CD4-positive, alpha-beta T cell treated with Interleukin-17A for 1 hour (primary cell): ENCODE measurements at places on chromosomes 3 and 15.

- no peak for DNase-seq
Observed at GRCh38 chr15:80550908-80551260, 144.2 kb upstream of the ABHD17C start.

- no peak for DNase-seq
Observed at GRCh38 chr15:99085413-99086326, 19.2 kb upstream of the SYNM start.

DNA sequence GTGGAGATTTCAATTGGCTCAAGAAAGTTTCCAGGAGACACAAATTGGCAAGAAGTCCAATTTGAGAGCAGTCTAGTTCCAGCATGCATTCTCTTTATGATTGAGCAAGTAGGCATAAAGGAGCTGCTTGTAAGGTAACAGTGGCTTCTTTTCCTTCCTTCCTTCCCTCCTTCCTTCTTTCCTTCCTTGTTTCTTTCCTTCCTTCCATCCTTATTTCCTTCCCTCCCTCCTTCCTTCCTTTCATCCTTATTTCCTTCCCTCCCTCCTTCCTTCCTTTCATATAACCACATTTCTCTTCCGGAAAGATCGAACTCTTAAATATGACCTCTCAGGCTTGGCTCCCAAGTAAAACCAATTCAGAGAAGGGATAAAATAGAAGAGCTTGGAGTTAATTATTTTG lies 29.4 kb upstream of the ATP11B start:
- DNase-seq = no peak

DNA sequence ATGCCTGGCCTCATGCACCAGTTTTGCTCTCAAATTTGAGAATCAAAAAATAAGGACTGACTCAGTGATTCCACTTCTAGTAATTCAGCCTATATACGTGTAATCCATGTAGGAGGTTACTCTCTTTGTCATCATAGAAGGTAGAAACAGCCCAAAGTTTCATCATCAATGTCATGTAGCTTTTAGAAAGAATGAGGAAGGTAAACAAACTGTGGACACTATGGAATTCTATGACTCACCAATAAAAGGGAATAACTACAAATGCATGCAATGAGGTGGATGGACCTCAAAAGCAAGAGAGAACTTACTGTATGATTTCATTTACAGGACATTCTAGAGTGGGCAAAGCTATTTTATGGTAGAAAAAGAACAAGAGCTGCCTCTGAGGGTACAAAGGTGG lies 93.2 kb upstream of the LRIG1 start:
- DNase-seq = no peak

DNA sequence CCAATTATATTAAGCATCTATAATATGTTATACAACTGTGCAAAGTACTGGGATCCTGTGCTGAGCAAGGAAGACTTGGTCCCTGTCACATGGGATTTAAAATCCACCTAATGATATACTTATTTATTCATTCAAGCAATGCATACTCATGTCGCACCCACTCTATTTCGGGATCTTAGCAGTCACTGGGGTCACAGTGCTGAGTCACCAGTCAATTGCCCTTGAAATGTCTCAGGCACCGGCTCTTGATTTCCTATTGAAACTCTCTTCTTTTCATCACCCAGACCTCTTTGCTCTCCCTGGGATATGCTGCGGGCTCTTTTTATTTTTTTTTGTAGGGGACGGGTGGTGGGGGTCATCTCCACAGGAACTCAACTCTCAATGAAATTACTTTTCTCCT lies 194.5 kb upstream of the GAP43 start:
- DNase-seq = no peak

- no peak for DNase-seq
Observed at GRCh38 chr3:173096994-173097785, 43.8 kb downstream of the SPATA16 start.

DNA sequence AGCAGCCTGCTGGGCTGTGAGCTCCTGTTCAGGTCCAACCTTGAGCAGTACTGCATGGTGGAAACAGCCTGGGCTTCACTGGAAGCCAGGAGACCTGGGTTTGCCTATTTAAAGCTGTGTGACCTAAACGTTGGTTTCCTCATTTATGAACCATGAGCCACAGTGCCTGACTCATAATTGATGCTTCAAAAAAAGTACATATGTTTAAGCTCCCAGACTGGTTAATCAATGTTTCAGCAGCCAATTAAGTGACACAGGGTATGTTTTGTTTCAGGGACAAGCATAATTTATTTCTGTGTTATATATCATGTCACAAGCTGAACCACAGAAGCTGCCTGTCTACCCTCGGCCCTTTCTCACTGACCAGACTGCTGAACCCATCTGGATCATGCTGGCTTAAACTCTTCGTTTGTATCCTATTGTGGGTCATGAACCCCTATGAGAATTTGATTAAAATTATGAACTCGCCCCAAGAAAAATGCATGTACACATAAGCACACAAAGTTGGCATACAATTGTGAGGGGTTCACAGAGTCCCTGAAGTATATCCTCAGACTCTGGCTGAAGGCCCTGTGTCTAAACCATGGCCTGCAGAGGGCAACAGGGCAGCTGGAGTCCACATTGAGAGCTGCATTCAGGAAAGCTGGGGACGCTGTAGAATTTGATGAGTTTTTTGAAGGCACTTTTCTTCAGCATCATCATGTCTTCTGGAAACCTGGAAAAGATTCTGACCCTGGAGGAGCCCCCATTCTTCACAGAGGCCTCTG lies 23.7 kb downstream of the HDC start:
- no peak for DNase-seq

GRCh38 chr3:132407025-132407424 lies 10.3 kb upstream of the DNAJC13 start:
- no peak for DNase-seq

DNA sequence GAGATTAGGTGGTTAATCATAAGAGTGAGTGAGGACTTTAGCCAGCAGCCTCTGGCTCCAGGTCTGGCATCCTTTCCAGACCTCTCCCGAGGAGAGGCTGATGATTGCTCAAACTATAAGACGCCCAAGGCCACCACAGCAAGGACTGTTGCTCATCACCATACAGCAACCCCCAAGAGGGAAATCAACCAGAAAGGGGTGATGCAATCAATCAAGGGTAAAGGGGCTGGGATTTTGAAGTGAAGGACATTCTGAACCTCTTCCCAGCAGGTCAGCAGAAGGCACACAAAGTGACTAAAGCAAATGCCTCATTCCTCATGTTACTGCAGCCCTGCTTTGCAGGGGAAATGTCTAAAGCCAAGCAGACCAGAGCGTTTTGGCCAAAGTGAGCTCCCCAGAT lies 247.3 kb upstream of the IGF1R start:
- no peak for DNase-seq

- DNase-seq = no peak
Observed at GRCh38 chr15:27725731-27726130, 373.4 kb downstream of the OCA2 start.

DNA sequence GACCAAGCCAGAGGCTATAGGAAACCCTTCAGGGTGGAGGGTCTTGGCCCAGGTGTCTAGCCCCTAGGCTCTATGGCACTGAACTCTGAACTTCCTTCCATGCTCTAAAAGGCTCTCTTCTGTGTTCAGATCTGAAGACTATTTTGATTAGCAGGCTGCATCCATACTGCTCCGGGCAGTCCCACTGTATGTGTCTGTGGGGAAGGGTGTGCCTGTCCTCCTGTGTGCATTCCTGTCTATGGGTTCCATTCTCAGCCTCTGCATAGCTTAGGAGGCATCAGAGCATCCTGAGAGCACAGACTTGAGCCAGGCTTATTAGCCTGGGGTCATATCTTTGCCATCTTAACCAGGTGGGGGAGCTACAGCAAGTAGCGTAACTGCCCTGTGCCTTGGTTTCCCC lies 38.0 kb downstream of the EXOG start:
- DNase-seq = no peak

GRCh38 chr15:70245932-70246622 lies 148.4 kb upstream of the TLE3 start:
- DNase-seq = no peak

- no peak for DNase-seq
Observed at GRCh38 chr3:174440253-174440701, 418.9 kb upstream of the NAALADL2 start.

DNA sequence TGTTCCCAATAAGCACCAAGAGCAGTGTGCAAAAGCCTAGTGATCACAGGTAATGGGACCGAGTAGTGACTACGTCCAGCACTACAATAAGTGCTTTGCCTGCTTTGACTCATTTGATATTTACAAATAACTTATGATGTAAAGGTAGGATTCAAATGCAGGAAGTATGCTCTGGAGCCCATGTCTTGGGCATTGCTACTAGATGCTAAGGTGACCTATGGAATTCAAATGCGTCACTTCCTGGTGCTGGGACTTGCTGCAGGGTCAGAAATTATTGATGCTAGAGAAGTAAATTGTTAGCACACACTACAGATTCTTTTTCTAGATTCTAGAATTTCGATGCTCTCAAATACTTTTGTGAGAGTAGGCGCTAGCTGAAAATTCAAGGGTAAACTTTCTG lies 101.2 kb upstream of the TSC22D2 start:
- no peak for DNase-seq

GRCh38 chr3:42096796-42097565 lies 5.8 kb downstream of the TRAK1 start:
- no peak for DNase-seq

DNA sequence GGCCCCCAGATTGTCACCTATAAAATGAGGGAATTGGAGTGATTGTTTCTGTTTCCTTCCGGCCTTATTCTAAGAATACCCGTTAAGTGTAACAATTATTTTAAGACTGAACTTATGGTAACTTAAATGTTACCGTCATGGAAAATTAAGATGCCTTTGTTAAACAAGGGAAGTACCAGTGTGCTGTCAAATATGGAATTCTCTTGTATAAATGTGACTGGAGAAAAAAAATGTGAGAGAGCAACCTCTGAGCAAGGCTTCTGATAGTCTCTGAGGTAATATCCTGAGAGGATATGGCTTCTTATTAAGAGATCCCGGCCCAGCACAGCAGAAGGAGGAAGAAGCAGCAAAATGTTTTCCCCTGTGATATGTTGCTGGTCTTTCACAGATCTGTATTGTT lies 480.7 kb upstream of the ADAMTS9 start:
- no peak for DNase-seq

- DNase-seq = no peak
Observed at GRCh38 chr3:36991923-36992805, 767 bp downstream of the EPM2AIP1 start.

DNA sequence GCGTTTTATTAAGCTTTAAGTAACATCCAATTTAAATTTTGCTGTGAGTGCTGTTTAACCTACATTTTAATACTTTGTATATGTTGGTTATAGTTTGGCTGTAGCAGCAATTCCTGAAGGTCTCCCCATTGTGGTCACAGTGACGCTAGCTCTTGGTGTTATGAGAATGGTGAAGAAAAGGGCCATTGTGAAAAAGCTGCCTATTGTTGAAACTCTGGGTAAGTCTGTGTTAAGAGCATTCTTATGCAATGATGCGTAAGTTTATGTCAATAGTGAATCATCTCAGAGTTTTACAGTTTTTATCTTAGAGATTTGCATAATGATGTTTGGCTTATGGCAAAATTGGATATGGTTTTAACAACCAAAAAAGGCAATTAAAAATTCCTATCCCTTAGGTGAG lies 62.7 kb downstream of the ASTE1 start:
- DNase-seq = no peak

GRCh38 chr15:88166082-88166993 lies 90.2 kb downstream of the NTRK3 start:
- DNase-seq = no peak

GRCh38 chr15:70268698-70269251 lies 171.1 kb upstream of the TLE3 start:
- DNase-seq = no peak

DNA sequence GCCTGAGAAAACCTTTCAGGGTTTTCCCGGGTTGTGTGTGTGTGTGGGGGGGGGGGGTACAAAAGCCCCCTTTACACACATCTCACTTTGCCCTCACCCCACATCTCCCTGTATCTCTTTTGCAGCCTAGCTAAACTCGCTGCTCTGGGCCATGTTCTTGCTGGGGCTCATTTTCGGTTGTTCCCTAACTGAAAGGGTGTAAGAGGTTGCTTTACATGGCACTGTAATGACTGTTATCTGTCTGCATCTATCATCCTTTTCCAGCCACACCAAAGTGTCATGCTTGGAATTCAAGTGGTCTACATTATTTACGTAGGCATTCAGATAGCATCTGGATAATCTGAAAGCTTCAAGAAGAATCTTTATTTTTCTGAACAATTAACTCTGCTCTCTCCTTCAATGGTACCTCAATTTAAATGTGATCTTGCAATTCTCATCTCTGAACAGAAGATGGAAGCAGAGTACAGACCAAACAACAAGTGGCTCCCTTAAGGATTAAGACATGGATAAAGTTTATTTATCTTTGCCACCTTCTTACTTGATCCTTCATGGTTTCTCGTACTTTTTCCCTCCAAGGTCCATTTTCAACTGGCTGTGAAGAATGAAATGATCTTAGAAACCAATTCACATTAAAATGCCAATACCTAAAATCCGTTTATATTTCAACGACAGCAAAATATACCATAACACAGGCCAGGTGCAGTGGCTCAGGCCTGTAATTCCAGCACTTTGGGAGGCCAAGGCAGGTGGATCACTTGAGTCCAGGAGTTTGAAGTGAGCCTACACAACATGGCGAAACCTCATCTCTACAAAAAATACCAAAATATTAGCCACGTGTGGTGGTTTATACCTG lies 34.9 kb downstream of the DCLK3 start:
- peak; percentile 43 for DNase-seq

GRCh38 chr3:187926620-187927019 lies 181.4 kb upstream of the BCL6 start:
- DNase-seq = no peak

GRCh38 chr15:90230071-90230494 lies 3.7 kb downstream of the CIB1 start:
- no peak for DNase-seq
